ENCODE measurements at places on chromosomes 6 and 20. TPM values are rescaled to one million over a fixed set of nuclear protein-coding genes. Genes with fewer than 3 reads are reported as not detected.

Gene LEMD2
- total RNA-seq, result 34.6 TPM

Gene ENPP4
- 0.25 TPM for total RNA-seq

Gene SKIC2
- 23.7 TPM for total RNA-seq

Gene PSORS1C2
- not detected for total RNA-seq

Gene FOXC1
- 5.4 TPM for total RNA-seq

Gene IGF2R
- total RNA-seq, result 33.6 TPM

Gene WFDC8
- not detected for total RNA-seq

Gene SLC17A1
- total RNA-seq, result not detected

Gene FNDC1
- total RNA-seq, result 0.08 TPM

Gene GMEB2
- 10.5 TPM for total RNA-seq

Gene RRAGD
- 3.6 TPM for total RNA-seq

Gene TRIM40
- not detected for total RNA-seq

Gene SLC35D3
- 0.07 TPM for total RNA-seq

Gene FGD2
- total RNA-seq, result not detected

Gene RIPK1
- total RNA-seq, result 13.2 TPM

Data from A549 treated with dexamethasone at 1 μM for 4 hours (cell line).